ENCODE measurements at places on chromosomes 2 and 18.

DNA sequence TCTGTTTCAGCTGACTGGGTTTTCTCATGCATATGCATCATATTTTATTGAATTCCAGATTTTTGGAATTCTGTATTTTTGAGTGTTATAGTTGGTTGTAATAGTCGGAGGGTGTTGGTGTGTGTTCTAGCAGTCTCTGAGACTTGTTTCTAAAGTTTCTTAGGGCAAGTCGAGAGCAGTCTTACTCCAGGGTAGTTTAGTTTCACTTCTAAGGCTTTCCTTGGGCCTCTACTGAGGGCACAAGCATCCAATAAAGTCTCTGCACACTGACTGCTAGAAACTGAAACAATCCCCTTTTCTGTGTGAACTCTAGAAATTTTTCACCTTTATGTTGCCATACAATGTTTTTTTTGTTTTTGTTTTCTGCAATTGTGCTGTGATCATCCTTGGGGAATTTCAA, 663.7 kb upstream of the LRATD1 start:
- DNase-seq, result no peak

- DNase-seq, result no peak
These were observed 280.6 kb downstream of the NCKAP5 start for GRCh38 chr2:133287709-133288108.

DNA sequence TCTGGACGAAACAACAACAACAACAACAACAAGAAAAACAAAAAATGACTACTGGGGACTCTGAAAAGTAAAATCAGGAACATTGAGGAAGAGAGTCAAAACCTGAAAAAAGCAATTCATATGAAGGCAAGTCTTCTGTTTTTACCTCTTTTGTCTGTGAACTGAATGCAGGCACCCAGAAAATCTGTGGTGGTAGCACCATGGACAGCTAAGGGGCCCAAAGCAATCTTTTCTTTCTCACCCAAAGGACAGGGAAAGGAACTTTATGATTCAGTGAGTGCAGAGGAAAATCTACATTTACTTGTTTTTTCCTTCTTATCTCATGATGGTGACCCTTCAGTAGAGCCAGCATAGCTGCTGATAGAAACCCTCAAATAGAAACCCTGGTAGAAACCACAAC, 10.4 kb downstream of the ALK start:
- no peak for DNase-seq

GRCh38 chr2:40259900-40260299, 192.0 kb downstream of the SLC8A1 start:
- no peak for DNase-seq

DNA sequence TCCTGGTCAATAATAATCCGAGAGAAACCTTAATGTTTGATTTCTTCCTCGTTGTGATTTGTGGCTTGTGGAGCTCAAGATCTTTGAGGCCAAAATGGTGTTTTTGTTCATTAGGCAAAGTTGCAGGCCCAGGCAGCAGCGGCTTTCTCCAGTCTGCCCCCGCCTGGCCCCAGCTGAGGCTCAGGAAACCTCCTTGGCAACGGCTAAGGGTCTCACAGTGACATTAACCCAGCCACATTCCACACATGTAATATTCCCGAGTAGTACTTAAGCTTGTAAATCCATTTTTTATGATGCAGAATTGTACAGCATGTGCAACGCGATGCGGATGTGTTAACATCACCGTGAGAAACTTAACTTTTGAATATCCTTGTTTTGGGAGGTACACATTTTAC, 200.1 kb downstream of the BCL11A start:
- no peak for DNase-seq

- no peak for DNase-seq
These were observed 1.2 kb downstream of the TXNL1 start for GRCh38 chr18:56637176-56637575.

- no peak for DNase-seq
These were observed 60.5 kb downstream of the CDK15 start for GRCh38 chr2:201866643-201867473.

DNA sequence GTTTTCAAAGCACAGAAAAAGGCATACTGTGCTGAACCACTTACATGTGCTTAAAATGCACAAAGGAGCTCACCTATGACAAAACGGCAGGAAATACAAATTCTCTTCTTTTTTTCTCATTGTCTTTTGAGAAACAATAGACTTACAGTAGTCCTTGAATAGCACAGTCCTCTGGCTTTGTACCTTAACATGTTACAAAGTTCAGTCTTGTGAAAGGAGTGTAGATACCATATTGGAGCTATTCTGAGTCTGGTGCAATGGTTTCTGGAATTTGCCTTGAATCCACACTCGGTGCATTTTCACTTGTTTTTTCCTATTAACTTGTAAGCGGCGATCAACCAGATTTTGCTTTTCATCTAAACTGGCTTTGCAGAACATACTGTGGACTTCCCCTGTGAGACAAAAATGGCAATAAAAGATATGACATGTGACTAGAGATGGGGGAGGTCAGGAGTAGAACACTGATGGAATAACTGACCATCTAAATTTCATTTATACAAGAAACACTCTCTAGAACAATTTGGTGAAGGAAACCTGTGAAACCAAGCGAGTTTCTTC, 109.7 kb downstream of the METTL8 start:
- DNase-seq, result no peak

DNA sequence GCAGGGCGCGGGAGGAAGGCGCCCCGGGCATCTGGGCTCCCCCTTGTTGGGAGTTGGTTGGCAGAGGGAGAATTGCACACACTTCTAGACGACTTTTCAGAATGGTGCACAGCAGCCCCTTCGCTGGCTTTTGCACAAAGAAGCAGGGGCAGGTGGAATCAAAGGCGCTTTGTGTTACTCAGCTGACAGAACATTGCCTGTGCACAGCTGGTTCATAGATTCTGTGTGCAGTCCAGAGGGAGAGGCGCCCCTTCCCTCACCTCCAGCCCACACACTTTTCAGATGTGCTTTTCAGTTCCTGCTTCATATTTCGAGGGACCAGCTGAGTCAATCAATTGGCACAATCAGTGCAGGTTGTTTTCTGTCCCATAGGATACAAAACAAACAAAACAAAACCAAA, 348.4 kb upstream of the RAB12 start:
- DNase-seq, result no peak
